ENCODE measurements at places on chromosomes 7 and 10.

DNA sequence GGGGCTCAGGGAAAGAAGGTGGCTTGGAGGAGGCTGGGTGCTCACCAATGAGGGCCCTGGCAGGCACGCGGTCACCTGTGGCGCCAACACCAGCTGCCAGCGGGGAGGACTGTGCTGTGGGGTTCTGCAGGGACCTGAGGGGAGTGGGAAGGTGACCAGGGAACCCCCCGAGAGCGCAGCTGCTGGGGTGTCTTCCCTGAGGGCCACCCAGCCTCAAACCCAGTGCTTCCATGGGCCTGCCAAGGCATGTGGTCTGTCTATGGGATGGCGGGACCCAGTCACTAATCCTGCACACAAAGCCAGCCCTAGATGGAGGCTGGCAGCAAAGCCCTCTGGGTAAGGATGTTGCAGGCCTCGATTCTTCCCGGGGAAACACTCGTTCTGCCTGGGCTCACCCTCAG, 117.1 kb downstream of the EBF3 start:
- no peak for DNase-seq

DNA sequence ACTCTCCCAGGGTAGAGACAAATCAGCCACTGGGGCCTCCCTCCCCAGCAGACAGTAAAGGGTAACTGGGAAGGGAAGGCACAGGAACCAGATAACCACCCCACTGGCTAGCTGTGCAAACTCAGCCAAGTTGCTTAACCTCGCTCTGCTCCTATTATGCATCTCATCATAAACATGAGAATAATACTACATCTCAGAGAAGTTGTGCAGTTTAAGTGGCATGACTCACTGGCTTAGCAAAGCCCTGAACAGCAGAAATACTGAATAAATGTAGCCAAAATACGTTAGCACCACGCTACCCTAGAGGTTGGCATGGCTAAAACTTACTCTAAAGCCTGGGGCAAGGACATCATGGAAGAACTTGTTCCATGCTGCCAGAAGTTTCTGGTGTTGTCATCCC, 128.1 kb upstream of the ANK3 start:
- DNase-seq: no peak

GRCh38 chr7:98456866-98457265, 56.0 kb upstream of the BAIAP2L1 start:
- no peak for DNase-seq

- no peak for DNase-seq
Measured at GRCh38 chr10:6648894-6649720, 69.0 kb upstream of the PRKCQ start.

- DNase-seq: no peak
Measured at GRCh38 chr10:95880704-95881103, 27.1 kb upstream of the CC2D2B start.

GRCh38 chr7:110205899-110206298, 885.0 kb upstream of the LRRN3 start:
- DNase-seq: no peak

GRCh38 chr7:107999779-108000560, 3.0 kb downstream of the LAMB1 start:
- no peak for DNase-seq

GRCh38 chr10:82084904-82085303, 209.9 kb downstream of the NRG3 start:
- DNase-seq: no peak

- no peak for DNase-seq
Measured at GRCh38 chr10:130021383-130021950, 57.4 kb upstream of the EBF3 start.

GRCh38 chr10:14659626-14660196, 115.0 kb downstream of the FAM107B start:
- peak; percentile 9 for DNase-seq

DNA sequence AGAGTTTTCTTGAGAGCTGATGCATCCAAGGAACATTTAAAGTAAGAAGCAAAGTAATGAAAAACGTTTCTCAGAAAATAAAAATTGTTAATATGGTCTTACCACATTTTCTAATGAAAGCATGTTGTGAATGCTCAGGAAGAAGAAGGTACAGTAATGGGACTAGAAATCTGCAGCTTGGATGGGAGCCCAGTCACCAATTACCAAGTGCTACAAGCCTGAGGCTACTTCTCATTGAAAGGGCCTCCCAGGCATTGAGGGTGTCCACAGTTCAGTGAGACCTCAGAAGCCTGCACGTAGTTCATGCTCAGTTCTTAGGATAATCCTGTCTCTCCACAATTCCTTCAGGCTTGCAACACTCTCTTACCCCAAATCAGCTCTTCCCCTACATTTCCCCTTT, 17.6 kb downstream of the PTN start:
- no peak for DNase-seq

DNA sequence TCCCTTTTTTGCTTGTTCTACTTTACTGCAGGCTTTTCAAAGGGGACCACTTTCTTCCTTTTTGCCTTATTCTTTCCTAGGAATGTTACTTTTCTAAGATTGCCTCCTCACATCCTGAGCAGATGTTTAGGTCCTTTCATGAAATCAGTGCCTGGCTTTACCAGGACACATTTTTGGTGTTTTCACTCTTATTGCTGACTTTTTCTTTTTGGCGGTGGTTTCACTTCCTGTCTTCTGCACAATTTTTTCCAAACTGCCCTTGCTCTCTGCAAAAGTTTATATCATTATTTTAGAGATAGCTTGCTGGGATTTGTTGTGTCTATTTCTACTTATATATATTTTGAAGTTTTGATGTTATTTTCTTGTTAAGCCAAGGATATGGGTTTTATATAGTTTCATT, 332.2 kb upstream of the MTPN start:
- DNase-seq: no peak

GRCh38 chr10:127982601-127983000, 75.7 kb downstream of the PTPRE start:
- DNase-seq: no peak

GRCh38 chr10:47332946-47333345, 10.7 kb downstream of the GDF2 start:
- no peak for DNase-seq

All from stimulated activated CD4-positive, alpha-beta T cell treated with anti-CD3 and anti-CD28 coated beads, Interleukin-12 subunit alpha, Interleukin-12 subunit beta, amount 100 ng/mL, for 4 hours (primary cell).